SK-MEL-5 (cell line): ENCODE measurements at places on chromosomes 5 and 9. TPM values are rescaled to one million over a fixed set of nuclear protein-coding genes. Genes with fewer than 3 reads are reported as not detected.

DNA sequence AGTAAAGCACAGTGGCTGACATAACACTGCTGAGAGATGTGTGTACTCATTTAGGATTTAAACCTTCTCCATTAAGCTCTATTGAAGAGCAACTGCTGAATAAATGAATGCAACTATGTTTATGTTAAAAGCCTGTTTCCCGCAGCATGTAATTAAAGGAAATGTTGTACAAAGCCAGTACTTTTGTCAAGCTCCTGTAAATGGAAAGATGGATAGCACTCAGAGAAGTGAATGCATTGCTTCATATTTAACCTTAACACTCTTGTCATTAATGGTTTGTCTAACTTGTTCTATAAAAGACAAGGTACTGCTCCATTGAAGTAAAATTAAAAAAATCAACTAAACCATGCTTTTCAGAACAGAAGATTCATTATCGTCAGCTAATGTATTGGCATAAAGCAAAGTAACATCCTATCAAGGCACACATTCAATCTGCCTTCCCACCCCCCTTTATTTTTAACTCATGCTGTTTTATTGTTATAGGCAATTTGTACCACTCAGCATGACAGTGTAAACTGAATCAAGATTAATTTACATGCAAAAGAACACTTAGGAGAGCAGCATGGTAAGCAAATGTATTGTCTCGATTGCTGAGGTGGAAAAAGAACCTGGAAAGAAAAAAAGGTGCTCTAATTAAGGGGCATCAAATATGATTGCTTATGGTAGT, 240.9 kb upstream of the TBCA start:
- DNase-seq, result no peak

- DNase-seq, result no peak
Observed at GRCh38 chr5:96780626-96781025, 27.1 kb downstream of the ERAP1 start.

GRCh38 chr5:35229076-35230037, 930 bp downstream of the PRLR start:
- DNase-seq, result peak; percentile 79

GRCh38 chr5:73939557-73939956, 313.6 kb downstream of the ARHGEF28 start:
- DNase-seq, result no peak

DNA sequence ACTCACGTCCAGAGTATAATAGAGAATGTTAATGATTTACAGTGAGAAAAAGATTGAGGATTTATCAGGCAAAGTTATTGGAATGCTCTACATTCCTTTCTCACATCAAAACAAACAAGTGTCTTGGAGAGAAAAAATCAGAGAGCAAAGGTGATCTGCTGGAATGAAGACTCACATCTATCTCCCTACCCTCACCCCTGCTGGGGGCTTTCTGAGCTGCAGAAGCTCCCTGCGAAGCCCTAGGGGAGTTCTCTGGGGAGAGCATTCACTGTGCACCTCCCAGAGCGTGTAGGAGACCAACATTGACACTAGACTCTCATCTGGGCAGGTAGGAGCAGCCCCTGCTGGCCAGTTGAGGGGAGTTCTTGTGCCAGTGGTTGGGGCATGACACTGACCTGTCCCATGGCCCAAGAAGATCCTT, 76.6 kb upstream of the ADAMTS16 start:
- DNase-seq, result peak; percentile 48

GRCh38 chr5:170565072-170565471, 61.3 kb downstream of the KCNIP1 start:
- no peak for DNase-seq

GRCh38 chr9:35533398-35533797, 43.5 kb downstream of the RUSC2 start:
- no peak for DNase-seq

DNA sequence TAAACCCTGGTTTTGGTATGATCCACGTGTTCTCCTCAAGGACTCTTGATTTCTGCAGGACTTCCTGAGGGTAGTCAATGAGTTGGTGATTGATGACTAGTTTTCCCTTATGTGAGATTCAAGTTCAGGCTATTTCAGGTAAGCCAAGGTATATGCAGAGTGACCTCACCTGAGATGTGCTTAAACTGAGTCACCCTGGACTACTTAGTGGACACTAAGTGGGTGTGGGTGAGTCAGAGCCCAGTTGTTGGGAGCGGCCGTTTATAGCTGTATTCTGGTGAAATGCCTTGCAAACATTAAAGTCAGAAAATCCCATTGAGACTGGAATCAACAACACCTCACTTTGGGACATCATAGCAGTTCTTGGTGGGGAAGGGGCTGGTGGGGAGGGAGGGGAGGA, 62.9 kb downstream of the SLC28A3 start:
- DNase-seq, result no peak

DNA sequence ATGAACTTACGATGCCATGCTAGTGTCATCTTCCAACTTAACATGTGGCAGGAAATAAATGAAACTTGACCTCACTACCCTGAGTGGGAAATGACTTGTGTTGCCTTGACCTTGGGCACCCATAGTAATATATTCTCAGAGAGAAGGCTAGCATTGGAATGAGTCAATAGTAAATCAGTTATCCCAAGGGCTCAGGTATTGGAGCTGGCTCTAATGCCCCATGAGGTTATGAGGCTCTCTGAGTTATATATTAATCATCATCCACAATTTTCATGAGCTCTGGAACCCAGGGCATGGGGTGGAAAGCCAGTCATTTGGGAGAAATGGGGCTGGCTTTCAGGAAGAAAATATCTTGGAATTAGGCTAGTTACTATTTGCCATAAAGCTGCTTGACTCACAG, 42.4 kb upstream of the SMIM32 start:
- DNase-seq, result no peak

DNA sequence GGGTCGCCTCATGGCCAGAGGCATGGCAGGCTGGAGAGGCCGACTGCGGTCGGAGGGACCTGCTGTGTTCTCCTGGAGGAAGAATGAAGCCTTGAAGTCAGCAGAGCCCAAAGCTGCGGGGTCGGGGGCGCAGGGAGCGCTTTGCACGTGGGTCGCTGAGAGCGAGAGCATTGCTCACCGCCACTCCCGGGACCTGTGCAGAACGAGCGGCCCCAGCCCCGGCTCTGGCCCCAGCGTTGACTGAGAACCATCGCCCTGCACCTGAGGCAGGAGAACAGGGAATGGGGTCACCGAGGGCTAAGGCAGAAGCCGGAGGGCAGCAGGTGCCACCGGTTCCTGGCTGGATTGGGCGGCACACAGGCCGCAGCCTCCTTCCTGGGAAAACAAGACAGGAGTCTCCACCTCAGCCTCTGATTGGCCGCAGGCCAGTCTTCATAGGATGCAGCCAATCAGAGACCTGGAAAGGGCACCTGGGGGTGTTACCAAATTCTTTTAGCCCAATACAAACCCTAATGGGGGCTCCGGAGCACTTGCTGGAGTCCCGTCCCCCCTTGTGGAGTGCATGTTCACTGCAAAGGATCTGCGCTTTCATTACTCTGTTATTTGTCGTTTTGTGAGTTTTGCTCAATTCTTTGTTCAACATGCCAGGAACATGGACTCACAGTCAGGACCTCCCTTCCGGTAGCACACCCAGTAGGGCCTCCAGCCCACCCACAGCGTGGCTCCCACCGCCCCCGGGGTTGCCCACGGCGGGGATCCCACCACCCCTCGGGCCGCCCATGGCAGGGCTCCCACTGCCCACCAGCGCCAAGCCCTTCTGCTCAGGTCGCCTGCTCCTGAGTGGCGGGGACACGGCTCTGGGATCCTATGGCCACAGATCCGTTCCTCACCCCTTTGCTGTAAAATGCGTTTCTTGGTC, 24.7 kb upstream of the SLC6A19 start:
- peak; percentile 59 for DNase-seq

DNA sequence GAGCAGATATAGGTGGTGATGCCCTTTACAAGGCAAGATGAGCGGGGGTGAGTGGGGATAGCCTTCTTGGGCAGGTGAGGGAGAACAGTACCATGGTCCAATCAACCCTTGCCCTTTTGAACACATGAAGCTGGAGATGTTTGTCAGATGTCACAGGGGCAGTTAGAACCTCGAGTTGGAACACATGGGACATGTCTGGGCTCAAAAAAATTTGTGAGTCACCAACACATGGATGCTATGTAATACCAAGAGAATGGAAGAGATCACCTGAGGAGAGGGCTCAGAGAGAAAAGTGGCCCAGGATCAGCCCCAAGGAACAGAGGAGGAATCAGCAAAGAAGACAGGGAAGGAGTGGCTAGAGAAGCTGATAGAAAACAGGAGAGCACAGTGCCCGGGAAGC, 4.7 kb downstream of the PHYKPL start:
- no peak for DNase-seq

DNA sequence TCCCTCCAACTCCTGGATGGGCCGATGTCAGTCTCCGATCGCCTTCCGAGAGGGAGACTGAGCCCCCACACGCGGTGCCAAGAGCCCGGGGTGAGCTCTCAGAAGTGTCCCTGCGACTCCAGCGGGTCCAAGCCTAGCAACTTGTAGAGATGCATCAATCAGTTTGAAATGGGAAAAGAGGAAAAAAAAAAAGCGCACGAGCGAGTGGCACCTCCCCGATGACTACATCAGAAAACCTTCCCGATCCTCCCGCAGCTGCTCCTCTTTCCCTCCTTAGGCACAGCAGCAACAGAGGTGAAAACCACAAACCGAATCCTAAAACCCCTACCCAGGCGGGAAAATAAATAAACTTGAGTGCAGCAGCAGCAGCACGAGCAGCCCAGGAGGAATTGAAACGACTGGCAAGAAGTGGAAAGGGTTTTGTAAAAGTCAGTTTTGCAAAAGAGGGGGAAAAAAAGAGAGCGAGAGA, 1.0 kb upstream of the EFNA5 start:
- no peak for DNase-seq

- DNase-seq, result no peak
Observed at GRCh38 chr9:33166231-33167083, 679 bp downstream of the B4GALT1 start.

- DNase-seq, result no peak
Observed at GRCh38 chr9:36158917-36159316, 10.3 kb upstream of the CCIN start.

DNA sequence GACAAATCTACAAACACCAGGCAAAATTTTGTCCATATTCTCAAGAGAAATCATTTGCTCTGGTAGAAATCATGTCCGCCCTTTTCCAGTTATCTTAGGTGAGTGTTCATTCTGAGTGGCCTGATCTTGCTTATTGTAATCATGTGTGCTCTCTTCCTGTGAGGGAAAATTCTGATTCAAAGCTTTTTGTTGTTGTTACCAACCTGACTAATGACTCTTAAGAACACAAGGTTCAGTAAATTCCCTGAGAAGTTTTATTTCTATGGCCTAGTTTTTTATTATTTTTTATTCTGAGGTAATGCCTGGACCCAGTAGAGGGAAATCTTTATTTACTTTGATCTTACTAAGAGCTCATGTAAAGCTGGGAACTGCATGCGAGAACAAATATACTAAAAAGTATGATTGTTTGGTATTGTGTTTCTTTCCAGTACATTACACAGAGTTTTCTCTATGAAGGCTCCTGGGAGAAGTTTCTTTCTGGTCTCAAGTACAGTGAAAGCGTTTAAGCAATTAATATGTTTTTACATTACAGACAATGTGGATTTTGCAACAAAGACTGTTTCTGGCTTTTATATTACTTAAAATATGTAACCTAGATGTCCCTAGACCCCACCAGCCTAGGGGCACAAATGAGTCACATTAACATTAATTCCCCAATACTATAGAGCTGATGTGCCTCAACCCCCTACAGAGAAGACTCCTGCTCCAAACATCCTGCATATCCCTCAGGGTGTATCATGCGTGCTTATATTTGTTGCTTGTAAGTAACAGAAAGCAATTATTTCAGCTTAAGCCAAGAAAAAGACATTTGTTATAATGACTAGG, 138.1 kb downstream of the TMEM167A start:
- peak; percentile 32 for DNase-seq

DNA sequence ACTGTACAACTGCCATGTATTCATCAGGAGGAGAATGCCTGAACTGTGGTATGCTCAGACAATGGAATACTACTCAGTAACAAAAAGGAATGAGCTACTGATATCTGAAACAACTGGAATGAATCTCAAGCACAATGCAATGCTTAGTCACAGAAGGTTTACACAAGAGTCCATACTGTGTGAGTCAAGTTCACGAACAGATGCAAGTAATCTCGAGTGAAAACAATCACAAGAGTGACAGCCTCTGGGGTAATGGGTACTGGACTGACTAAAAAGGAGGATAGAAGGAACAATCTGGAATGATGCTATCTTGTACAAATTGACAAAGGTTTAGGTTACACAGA, 19.5 kb upstream of the GOLGA1 start:
- no peak for DNase-seq

DNA sequence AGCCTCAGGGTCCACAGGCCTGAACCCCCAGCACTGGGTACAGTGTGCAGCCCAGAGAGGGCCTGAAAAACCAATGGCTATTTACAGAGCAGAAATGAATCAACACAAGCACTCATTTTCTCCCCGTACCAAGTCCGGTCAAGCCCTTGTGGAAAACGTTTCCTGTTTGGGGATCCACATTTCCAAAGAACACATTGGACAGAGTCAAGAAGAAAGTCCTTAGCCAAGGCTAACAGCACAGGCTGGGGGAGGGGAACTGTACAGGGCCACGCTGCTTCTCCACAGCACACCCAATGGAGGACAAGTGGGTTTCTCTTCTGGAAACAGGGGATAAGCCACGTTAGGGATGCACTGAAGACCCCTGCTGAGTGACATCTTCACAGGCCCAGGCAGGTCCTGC, 62.3 kb downstream of the NSUN2 start:
- no peak for DNase-seq

DNA sequence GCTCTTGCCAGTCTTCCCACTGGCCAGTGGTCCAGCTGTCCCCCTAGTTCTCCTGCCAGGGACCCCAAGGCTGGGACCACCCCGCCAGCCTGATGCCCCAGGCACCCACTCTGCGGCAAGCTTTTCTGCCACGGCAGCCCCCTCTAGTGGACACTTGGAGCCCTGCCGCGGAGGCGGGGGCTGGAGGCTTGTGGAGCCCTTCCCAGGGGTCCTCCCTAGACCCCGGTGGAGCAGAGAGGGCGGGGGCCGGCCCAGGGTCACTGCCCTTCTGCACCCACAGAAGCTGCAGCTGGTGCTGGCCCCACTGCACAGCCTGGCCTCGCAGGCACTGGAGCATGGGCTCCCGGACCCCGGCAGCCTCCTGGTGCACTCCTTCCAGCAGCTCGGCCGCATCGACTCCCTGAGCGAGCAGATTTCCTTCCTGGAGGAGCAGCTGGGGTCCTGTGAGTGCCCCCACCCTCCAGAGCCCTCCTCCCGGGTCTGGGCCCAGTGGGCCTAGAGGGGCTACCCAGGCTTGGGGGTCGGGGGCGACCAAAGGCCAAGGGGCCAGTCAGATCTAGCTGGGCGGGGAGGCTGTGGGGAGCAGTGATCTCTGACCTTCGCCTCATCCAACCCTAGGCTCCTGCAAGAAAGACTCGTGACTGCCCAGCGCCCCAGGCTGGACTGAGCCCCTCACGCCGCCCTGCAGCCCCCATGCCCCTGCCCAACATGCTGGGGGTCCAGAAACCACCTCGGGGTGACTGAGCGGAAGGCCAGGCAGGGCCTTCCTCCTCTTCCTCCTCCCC, 9.1 kb downstream of the EGFL7 start:
- peak; percentile 45 for DNase-seq

Gene GABRA1
- not detected in 2 replicates for total RNA-seq

Gene MAP1B
- total RNA-seq, result 2.8 and 3.1 TPM in 2 replicates

Gene COX7C
- total RNA-seq, result 677 and 707 TPM in 2 replicates

Gene SPATA31E1
- not detected in 2 replicates for total RNA-seq

Gene GPR150
- not detected in 2 replicates for total RNA-seq

Gene TIMD4
- not detected in 2 replicates for total RNA-seq

Gene SV2C
- total RNA-seq, result not detected in 2 replicates

Gene LEAP2
- total RNA-seq, result 1.1 and 1.9 TPM in 2 replicates

Gene TTC23L
- total RNA-seq, result 0.40 and 0.43 TPM in 2 replicates
